ENCODE measurements at places on chromosomes 16 and 17. TPM values are rescaled to one million over a fixed set of nuclear protein-coding genes. Genes with fewer than 3 reads are reported as not detected.

ITGAL gene
- not detected for total RNA-seq

PIMREG gene
- total RNA-seq = 59.2 TPM

C16orf96 gene
- total RNA-seq = not detected

NMRAL1 gene
- total RNA-seq = 290 TPM

ITGAD gene
- not detected for total RNA-seq

ZSCAN10 gene
- total RNA-seq = not detected

KRT28 gene
- total RNA-seq = not detected

UBFD1 gene
- total RNA-seq = 69.9 TPM

SYNGR3 gene
- 44.9 TPM for total RNA-seq

G6PC1 gene
- not detected for total RNA-seq

AP2B1 gene
- 118 TPM for total RNA-seq

COX4I1 gene
- total RNA-seq = 914 TPM

TEKT5 gene
- not detected for total RNA-seq

C17orf50 gene
- not detected for total RNA-seq
